Activated CD4-positive, alpha-beta T cell treated with anti-CD3 and anti-CD28 coated beads, Interleukin-2, amount 10 ng/mL, durations not matched to agents 7 days and 5 days (primary cell): ENCODE measurements at places on chromosomes 6 and 20.

- DNase-seq: no peak
Measured at GRCh38 chr6:88369262-88369661, 203.1 kb upstream of the CNR1 start.

- no peak for DNase-seq
Measured at GRCh38 chr6:25251426-25251825, 27.7 kb upstream of the CARMIL1 start.

GRCh38 chr6:392441-393390 lies 1.2 kb downstream of the IRF4 start:
- peak; percentile 70 for DNase-seq

GRCh38 chr6:74343804-74344203 lies 647.8 kb downstream of the CD109 start:
- DNase-seq: no peak

GRCh38 chr6:42756722-42757121 lies 10.8 kb upstream of the TBCC start:
- DNase-seq: no peak

GRCh38 chr20:56755201-56755600 lies 126.1 kb downstream of the TFAP2C start:
- DNase-seq: no peak

DNA sequence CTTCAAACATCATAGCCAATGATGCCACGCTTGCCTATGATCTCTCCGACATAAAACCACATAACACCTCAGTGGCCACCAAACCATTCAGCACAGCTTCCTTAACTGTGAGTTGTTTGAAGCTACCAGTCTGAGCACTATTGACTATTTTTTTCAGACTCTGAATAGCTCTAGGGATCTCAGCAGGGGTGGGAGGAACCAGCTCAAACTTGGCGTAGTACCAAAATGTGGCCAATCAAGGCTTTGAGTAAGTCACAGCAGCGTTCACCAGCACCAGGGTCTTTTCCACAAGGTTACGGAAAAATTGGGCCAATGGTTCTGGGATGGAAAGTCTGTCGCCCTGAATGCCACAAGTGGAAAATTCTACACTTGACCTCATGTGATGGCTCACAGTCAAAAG lies 70.6 kb downstream of the SMPDL3A start:
- no peak for DNase-seq

GRCh38 chr6:169960003-169960344 lies 208.6 kb downstream of the ERMARD start:
- DNase-seq: no peak

DNA sequence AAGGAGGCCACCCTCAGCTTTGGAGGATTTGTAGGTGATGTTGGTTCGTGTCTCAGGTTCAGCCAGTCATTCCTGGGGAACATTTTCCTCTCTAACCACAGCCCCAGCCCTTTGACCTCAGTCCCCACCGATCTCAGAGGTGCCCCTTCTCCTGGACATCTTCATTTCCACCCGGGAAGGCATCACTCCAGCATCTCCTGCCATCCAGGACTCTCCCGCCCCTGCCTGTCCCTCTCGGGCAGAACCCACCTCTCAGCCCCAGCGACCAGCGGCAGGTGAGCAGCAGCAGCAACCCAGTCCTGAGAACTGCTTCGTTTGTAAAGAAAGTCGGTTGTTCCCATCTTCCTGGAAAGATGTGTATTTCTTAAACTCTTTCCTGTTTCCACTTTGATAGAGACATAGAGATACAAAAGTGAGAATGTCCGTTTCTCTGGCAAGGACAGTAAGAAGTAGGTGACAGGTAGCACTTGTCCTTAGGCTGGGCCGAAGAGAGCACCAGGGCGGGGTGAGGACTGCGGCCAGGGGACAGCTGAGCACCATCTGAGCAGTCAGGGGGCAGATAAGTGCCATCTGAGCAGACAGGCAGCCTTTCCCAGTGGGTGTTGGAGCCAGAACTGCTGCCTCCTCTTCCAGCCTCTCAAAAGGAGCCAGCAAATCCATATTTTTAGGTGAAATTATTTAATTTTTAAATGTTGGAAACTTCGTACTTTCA lies 142.2 kb downstream of the CDH4 start:
- no peak for DNase-seq

- DNase-seq: no peak
Measured at GRCh38 chr6:88266126-88266525, 100.0 kb upstream of the CNR1 start.

DNA sequence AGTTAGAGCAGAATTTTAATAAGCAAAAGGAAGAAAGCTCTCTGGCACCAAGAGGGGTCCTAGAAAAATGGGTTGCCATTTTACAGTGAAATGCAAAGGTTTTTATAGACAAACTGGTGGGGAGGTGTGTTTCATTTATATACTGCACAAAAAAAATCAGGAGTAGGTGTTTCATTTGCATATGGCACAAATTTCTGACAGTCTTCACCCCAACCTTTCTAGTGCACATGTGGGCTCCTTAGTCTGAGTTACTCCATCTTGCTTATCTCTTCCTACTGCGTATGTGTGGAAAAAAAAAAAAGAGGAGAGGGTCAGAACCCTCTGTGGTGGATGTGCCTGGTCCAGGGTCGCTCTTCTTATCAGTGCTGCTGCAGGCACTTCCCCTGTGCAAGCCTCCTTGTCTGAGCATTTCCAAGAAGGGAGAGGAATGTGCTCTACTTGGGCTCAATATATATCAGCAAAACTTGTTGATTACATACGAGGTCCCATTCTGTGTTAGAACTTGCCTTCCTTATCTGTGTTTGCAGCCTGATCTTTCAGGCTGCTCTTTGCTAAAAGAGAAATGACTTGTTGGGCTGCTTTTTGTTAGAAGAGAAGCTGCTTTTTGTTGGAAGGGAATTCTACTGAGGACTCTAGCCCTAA lies 59.0 kb upstream of the MRAP2 start:
- DNase-seq: no peak

- no peak for DNase-seq
Measured at GRCh38 chr6:3367630-3368029, 89.2 kb downstream of the SLC22A23 start.

- no peak for DNase-seq
Measured at GRCh38 chr6:87152526-87152955, 2.8 kb upstream of the ZNF292 start.

- DNase-seq: no peak
Measured at GRCh38 chr20:17759449-17759848, 59.7 kb downstream of the BANF2 start.

DNA sequence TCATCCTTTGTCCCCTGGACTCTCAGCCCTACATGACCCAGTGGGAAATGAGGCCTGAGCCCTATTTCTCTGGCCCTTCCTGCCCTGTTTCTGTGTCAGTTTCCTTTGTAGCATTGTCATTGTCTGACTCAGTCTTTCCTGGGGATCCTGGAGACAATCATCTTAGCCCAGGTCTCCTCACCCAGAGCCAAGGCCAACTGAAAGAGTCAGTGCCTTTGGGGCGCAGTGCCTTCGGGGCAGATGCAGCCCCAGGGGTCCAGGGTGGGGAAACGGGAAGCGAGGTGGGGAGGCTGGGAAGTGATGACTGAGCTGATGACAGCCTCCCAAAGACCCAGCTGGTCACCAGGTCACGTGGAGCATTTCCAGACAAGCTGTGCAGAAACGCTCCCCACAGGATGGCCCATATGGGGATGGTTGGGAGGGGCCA lies 93.3 kb upstream of the SULF2 start:
- no peak for DNase-seq

DNA sequence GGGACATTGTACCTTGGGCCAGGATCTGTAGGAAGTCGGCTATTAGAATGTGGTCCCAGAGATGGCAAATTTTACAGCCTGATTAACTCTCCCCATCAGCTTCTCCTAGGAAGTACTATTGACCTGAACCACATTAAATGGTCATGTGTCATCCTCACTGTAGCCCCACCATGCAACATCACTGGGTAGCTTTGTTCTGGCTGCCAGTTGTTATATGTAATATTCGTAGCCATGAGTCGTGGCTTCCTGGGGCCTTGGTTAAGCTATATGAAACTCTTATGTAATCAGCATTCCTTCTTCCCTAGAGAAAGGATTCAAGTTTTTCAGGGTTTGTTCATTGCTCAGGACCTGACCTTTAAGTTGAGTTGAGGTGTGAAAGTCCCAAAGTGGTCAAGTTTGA lies 125.7 kb downstream of the ANKS1A start:
- DNase-seq: no peak

DNA sequence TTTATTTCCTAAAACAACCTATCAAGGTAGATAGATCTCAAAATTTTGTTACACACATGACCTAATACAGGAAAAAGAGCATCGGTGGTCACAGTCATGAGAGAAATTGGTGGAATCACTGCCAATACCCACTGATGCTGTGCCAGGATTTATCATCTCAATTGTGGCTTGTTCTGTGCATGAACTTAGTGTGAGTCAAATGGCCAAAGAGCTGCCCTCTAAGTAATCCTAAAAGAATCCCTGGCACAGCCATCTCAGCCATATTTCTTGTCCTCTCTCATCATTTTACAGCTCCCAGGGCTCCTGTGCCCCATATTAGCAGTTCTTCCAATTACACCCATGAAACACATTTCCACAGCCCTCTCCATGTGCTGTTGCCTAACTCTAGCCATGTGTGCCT lies 6.1 kb downstream of the GSTA5 start:
- DNase-seq: no peak

DNA sequence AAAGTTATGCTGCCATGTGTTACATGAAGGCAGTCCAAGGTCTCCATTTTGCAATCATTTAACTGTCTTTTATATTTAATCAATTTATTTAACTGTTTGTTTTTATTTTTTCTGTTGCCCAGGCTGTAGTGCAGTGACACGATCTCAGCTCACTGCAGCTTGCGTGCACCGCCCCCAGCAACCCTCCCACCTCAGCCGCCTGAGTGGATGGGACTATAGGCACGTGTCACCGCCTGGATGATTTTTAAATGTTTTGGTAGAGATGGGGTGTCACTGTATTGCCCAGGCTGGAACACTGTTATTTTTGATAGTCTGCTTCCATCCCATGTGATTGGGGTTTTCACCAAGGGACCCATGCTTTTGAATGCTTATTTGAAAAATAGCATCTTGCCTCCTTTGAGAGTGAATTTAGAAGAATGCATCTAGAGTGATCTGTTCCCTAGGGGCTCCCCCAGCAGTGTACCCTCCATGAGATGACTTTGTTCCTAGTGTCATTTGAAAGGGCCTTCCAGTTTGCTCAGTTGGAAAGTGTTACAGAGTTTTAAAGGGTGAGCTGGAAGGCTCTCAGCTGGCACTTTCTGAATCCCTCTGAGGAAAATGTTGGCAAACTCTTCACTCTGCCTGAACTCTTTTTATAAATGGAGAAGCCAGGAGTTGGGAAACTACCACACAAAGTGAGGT lies 143.4 kb downstream of the JARID2 start:
- DNase-seq: no peak

- DNase-seq: no peak
Measured at GRCh38 chr20:12153628-12154027, 235.9 kb downstream of the BTBD3 start.

- no peak for DNase-seq
Measured at GRCh38 chr20:36155991-36156390, 1.5 kb downstream of the EPB41L1 start.

DNA sequence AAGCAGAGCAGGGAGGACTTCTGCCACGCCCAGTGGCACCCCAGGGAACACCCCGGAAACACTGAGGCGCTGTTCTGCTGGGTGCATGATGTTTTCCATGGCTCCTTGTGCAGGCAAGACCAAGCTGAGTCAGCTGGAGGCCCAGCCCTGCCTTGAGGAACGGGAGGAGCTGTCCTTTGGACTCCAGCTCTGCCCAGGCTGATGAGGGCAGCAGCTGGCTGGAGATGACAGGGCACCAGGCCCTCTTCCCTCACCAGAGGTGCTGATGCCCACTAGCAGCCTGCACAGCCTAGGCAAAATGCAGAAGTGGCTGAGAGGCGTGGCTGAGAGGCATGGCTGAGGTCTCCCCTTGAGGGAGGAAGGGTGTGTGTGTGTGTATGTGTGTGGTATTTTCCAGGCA lies 2.4 kb downstream of the C6orf132 start:
- no peak for DNase-seq

GRCh38 chr20:46809706-46810360 lies 84.8 kb upstream of the EYA2 start:
- no peak for DNase-seq

- DNase-seq: no peak
Measured at GRCh38 chr20:17456279-17456678, 74.9 kb downstream of the BFSP1 start.

DNA sequence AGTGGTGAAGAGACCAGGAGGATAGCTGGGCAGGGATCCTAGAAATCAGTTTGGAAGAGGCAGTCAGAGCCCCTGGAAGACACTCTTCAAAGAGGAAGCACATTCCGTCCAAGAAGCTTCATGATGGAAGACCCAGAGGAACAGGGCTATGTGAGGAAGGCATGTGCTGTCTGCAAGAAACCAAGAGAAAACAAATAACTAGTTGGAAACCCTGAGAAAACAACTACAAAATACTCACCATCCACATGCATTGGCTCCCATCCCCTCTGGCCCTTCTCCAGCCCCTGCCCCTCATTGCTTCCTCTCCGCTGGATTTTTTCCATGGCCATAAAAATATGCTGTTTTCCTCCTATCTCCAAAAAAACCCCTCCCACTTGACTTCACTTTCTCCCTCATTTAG lies 40.9 kb upstream of the SMOC2 start:
- no peak for DNase-seq

- no peak for DNase-seq
Measured at GRCh38 chr6:84042603-84043002, 9.0 kb downstream of the MRAP2 start.

- DNase-seq: no peak
Measured at GRCh38 chr6:106716966-106717365, 87.6 kb downstream of the QRSL1 start.

- no peak for DNase-seq
Measured at GRCh38 chr6:10559522-10560152, 38.5 kb downstream of the GCNT2 start.

DNA sequence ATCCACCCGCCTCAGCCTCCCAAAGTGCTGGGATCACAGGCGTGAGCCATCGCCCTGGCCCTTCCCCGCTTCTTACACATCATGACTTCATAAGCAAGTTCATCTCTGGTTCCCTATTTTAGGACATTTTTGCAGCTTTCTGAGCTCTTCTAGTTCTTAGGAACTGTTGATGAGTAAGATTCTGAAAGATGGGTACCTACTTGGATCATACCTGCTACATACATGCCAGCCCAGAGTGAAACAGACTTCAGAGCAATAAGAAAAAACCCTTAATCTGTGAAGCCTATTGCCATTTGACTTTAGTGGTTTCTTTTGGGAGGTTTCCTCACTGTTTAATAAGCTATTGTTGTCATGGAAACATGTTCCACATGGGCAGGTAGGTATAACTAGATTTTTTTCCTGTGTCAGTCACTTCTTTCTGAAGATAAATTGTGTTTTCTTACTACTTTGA lies 27.9 kb upstream of the TMEM217 start:
- DNase-seq: no peak

GRCh38 chr6:41531591-41532582 lies 14.3 kb upstream of the FOXP4 start:
- DNase-seq: peak; percentile 61

GRCh38 chr6:157905590-157906342 lies 75.9 kb upstream of the SYNJ2 start:
- no peak for DNase-seq
